CD4-positive, CD25-positive, alpha-beta regulatory T cell (primary cell): ENCODE measurements at places on chromosomes 4 and X. TPM values are rescaled to one million over a fixed set of nuclear protein-coding genes. Genes with fewer than 3 reads are reported as not detected.

The ANKRD50 gene
- 0.17 TPM for total RNA-seq

The QDPR gene
- 7.0 TPM for total RNA-seq

The STK32B gene
- not detected for total RNA-seq

The SPRY1 gene
- total RNA-seq, result 6.4 TPM

The PASD1 gene
- total RNA-seq, result not detected

The DRP2 gene
- total RNA-seq, result 0.47 TPM

The CDX4 gene
- total RNA-seq, result not detected

The BTC gene
- not detected for total RNA-seq

The ESX1 gene
- not detected for total RNA-seq

The HS3ST1 gene
- total RNA-seq, result not detected

The ERVMER34-1 gene
- not detected for total RNA-seq

The PFKFB1 gene
- 0.35 TPM for total RNA-seq

The CHRDL1 gene
- total RNA-seq, result not detected

The DGAT2L6 gene
- total RNA-seq, result not detected

The SLC6A14 gene
- not detected for total RNA-seq

The USP26 gene
- total RNA-seq, result not detected

The KLHL8 gene
- total RNA-seq, result 5.7 TPM

The TMEM31 gene
- not detected for total RNA-seq

The PTTG2 gene
- total RNA-seq, result 2.0 TPM

The ABCD1 gene
- total RNA-seq, result 7.5 TPM

The HTN3 gene
- total RNA-seq, result not detected

The C4orf36 gene
- total RNA-seq, result not detected

The HCCS gene
- total RNA-seq, result 7.8 TPM

The MAGEB1 gene
- not detected for total RNA-seq

The HPGD gene
- total RNA-seq, result 85.7 TPM
